ENCODE measurements at places on chromosomes 2 and 18.
A peak's percentile ranks its signal among the peaks of the same experiment; 100 is the strongest.

DNA sequence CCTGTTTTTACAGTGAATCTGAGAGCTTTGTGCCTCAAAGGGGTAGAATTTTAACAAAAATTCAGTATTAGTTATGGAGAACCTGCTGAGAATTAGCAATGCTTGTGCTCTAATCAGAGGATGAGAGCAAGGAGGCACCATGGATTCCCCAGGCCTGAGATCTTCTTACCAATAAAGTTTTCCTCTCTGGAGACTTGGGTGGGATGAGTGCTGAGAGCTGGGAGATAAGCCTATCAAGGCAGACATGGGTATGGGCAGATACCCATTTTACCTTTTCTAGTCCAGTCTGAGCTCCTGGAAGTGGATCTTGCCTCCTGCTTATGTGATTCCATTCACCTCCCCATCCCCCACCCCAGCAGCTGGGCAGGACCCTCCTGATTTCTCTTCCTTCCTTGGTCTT, 53.9 kb downstream of the BMP10 start:
- no peak for DNase-seq

DNA sequence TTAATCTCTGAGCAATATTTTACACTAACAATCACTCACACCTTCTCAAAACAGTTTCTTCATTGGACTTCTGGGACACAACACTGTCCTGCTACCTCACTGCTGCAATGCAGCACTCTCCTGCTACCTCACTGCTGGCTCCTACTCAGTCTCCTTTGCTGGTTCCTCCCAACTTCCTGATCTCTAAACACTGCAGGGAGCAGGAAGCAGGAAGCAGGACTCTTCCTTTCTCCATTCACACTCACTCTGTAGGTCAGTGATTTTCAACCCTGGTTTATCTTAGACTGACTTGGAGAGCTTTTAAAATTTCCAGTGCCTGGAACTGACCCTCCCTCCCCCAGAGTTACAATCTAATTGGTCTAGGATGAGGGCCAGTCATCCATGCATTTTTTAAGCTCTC, 243.4 kb upstream of the RBBP8 start:
- DNase-seq, result no peak

- no peak for DNase-seq
Measured at GRCh38 chr2:220259662-220260061, 632.2 kb downstream of the SLC4A3 start.

GRCh38 chr2:114754907-114755563, 312.6 kb downstream of the DPP10 start:
- DNase-seq, result no peak

DNA sequence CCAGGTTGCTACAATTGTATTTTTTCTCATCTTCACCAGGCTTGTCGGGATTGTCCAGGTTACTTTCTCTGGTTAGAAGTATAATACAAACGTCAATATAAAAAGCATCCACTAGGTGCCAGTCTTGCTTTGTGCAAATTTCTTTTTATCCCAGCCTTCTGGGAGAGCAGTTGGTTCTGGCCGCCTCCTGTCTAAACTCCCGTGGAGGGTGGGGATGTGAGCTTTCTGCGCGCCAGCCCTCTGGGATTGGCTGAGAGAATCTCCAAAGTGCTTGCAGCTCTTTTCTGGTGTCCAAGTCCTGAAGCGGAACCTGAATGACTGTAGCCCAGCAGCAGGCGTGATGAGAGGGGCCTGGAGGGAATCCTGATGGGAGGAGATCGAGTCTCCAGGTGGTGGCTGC, 22.4 kb upstream of the TOGARAM2 start:
- peak; percentile 20 for DNase-seq

DNA sequence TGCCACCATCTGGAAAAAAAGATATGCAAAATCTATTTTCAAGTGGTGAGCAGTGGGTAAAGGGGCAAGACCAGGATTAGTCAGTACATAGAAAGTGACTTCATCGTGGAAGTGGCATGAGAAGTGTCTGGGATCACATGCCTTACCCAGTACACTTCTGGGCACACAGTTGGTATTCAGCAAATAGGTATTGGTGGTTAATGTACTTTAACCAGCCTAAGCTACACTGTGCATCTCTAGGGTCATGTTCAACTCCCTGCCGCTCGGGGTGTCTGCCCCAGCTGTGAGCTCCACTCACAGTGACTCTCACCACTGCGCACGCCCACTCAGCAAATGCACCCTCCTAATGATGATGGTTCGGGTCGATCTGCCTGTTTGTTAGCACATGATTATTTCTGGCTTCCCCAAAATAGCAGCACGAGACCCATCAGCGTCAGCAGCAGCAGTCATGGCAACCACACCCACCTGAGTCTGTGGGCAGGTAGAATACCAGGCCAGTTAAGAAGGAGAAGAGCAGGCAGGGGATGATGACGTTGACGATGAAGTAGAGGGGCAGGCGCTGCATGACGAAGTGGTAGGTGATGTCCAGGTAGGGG, 11.1 kb downstream of the CHRNA1 start:
- peak; percentile 38 for DNase-seq

DNA sequence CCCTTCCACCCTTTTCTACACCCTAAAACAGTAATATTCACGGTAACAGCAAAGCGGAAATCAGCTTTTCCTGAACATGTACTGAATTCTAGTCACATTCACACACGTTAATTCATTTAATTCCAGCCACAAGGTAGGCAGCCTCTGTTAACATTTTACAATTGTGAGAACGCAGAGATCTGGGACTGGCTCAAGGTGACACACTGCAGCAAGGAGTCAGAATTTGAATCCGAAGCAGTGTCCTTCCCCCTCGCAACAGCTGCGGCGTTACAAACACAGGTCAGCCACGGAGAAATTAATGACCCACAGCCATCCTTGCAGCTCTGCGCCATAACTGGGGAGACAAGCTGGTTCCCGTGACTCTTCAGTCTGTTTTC, 818 bp upstream of the SLC20A1 start:
- DNase-seq, result no peak

DNA sequence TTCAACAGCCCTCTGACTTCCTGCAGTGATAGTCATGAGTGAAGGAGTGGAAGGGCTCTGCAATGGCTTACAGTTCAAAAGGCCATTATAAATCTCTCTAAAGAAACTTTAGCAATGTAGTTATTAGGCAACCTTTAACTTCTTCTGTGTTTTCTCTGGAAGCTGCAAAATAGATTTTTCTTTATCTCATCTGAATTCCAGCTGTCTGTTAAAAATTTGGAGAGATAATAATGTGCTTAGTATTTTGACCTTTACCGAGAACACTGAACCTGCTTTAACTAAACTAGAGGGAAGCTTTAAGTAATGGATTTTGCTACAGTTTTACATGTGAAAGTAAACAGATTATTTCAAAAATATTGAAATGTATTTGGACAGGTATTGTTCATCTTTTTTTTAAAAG, 847.9 kb downstream of the ERBB4 start:
- no peak for DNase-seq

- no peak for DNase-seq
Measured at GRCh38 chr2:133459590-133459989, 108.7 kb downstream of the NCKAP5 start.

- DNase-seq, result no peak
Measured at GRCh38 chr2:207103132-207103531, 62.6 kb downstream of the KLF7 start.

GRCh38 chr18:9753846-9754245, 45.7 kb downstream of the RAB31 start:
- no peak for DNase-seq

- DNase-seq, result no peak
Measured at GRCh38 chr18:58314284-58314683, 270.3 kb downstream of the NEDD4L start.

DNA sequence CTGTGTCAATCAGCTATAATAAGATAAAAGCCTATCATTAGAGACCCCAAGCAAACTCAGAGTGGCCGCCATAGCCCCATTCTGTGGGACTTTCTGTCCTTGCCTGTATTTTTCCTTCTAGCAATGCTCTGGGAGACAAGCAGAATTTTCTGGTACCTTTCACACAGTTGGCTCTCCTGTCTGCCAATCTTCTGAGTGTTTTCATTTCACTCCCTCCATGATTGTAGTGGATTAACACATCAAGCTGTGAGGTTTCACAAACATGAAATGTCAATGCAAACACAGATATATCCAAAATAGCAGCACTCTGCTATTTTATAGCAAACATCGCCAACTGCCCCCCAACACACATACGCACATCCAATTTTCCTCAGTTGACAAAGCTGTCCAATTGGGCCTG, 64.9 kb downstream of the C1D start:
- no peak for DNase-seq

GRCh38 chr2:203706403-203706802, at the start of gene CD28:
CD28 (plus strand) TSS chr2:203706639; CDS start chr2:203706697, 58 bp downstream.
- DNase-seq, result peak; percentile 82

DNA sequence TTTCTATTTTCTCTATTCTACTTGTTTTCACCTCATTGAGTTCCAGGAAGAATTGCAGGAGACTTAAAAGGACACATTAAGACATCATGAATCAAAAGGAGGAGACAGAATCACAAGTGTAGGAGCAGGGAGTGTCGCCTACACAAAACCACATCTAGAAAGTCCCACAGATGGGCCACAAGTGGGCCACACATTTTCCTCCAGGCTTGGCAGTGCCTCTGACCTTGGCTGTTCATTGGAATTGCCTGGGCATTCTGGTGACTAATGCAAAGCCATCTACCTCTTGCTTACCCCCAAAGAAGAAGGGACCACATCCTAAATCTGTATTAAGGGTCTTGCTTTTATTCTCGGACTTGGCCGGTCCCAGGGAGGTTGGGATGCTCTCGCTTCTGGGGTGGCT, 103.6 kb downstream of the KLHL29 start:
- no peak for DNase-seq

GRCh38 chr18:29164020-29164706, 987.2 kb upstream of the CDH2 start:
- no peak for DNase-seq

DNA sequence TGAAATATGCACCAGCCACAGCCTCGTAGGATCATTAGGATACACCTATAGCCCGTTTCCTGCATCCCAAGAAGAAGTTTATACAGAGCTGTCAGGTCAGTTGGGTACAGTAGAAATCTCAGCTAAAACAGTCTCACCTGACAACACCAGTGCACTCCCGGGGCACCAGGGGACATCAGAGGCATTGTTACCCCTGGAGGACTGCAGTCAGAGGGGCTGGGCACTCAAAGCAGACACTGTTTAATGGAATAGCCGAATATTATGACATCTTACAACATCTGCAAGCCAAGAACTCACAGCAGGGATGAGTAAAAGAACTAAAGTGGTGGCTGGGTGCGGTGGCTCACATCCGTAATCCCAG, 93.0 kb upstream of the ID2 start:
- no peak for DNase-seq

DNA sequence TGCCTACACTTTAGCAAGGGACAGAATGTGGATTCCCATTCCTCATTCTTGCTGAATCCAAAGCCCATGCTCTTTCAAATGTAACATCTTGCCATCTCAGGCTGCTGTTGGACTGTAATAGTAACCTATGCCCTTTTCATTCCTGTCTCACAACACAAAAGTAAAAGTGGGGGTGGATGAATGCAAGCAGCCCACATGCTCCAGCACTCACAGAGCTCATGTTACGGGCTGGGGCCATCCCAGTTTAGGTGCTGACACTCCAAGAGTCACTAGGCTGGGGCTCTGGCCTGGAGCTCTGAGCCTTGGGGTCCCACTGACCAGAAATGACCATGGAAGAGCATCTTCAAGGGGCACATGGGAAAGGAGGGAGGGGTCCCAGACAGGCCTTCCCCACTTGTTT, 47.6 kb downstream of the CCBE1 start:
- no peak for DNase-seq

GRCh38 chr2:215870088-215870490, 143.3 kb downstream of the MREG start:
- DNase-seq, result no peak

DNA sequence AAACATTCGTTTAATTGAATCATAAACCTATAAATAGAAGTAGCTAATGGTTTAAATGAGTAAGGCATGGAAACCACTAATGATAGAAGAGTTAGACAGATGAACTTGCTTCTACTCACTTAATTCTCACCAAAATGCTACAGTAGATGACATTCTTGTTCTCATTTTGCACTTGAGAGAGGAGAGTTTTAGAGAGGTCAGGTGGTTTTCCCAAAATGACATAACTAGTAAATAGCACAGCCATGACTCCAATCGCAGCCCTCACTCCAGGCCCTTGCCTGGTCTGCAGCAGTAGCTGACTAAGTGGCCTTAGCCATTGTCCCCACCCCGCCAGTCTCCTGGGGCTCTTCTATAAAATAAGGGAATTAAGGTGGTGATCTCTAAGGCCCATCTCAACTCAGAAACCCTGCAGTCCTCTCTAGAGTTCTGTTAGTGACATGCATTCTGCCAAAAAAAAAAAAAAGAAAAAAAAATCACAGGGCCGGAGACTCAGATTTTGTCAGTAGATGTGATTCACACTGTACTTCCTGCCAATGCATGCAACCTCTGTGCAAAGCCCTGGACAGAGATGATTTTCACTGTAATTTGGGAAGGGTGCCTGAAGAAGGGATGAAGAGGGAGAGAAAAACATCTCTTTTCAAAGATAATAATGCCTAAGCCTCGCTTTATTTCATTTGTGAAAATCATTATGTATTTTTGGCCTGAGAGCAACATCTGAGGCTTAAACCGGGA, 221.8 kb downstream of the ANAPC1 start:
- DNase-seq, result no peak

Data from activated CD4-positive, alpha-beta T cell treated with anti-CD3 and anti-CD28 coated beads, Interleukin-2, amount 50 U/mL, for 1 hour (primary cell).